Glomerular endothelial cell (primary cell): ENCODE measurements at places on chromosomes 1 and 21.

DNA sequence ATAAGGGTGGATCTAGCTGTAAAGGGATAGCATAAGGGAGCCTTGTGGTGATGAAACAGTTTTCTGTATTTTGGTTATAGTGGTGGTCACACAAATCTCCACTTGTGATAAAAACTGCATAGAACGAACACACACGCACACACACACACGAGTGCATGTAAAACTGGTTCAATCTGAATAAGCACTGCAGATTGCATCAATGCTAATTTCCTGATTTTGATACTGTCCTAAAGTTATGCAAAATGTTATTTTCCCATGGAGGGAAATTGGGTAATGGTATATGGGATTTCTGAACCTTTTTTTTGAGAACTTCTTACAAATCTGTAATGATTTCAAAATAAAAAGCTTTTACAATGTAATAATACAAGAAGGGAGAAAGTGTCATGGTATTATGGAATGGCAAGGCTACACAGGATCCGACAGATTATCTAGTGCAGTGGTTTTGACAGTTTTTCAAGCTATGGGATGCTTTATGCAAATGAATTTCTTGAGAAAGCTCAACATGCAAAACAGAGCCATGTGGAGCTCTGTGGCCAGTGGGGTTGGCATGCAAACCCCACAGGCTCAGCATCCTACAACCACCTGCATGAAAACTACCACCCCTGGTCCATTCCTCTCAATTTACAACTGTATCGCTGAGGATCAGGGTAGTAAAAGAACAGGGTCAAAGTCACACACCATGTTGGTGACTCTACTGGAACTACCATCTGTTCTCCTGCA, 18.8 kb downstream of the SLC41A1 start:
- no peak for DNase-seq

DNA sequence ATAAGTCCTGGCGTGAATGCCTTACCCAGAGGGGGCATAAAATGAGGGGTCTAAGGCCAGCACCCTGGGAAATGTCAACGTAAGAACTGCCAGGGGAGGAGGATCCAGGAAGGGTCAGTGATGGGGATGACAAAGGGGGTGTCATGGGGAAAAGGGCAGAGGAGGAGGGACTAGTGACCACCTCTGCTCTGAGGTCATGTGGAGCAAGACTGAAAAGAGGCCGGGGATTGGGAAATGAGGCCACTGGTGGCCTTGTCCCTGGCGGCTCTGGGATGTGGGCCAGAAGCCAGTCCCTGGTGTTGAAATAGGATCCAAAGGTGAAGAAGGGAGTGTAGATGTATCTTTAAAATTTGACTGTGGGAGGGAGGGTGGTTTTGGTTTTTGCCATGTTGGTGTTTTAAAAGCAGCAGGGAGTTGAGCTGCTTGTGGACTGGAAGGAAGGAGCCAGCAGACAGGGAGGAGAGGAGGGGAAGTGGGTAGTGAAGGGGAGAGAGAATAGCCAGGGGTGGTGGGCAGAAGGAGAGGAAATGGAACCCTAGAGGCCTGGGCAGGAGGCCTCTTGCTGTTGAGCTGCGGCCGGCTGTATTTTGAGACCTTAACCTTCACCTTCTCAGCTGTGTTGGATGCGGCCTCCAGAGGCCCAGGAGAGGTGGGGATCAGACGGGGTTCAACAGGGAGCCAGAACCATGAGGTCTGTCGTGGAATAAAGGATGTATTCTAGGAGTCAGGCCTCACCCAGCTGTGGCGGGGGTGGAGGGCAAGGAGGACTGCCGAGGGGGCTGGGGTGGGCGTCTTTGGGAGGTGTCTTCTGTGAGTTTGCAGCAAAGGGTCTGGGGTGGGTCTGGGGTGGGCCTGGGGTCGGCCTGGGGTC, 92.5 kb downstream of the DHRS3 start:
- no peak for DNase-seq

- DNase-seq: no peak
Measured at GRCh38 chr1:52636721-52637695, 4.0 kb downstream of the SHISAL2A start.

GRCh38 chr21:45032977-45033710, 41.2 kb upstream of the ADARB1 start:
- no peak for DNase-seq

DNA sequence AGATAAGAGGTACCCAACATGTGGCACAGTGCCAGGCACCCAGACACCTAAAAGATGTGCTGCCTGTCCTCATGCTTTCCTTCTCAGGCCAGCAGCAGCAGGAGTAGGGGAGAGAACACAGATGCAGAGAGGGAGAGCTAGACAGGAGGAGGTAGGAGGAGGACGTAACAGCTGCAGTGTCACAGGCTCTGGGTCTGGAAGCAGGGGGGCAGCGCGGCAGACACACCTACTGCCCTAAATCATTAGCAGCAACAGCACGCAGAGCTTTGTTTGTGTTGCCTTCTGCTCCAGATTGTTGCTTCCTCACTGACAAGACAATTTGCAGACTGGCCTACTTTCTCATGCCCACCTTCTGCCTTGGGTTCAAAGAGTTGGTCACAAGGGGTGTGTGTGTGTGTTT, 196.7 kb upstream of the DAB1 start:
- DNase-seq: no peak

GRCh38 chr1:24541711-24542346, 14.1 kb upstream of the NCMAP start:
- no peak for DNase-seq

DNA sequence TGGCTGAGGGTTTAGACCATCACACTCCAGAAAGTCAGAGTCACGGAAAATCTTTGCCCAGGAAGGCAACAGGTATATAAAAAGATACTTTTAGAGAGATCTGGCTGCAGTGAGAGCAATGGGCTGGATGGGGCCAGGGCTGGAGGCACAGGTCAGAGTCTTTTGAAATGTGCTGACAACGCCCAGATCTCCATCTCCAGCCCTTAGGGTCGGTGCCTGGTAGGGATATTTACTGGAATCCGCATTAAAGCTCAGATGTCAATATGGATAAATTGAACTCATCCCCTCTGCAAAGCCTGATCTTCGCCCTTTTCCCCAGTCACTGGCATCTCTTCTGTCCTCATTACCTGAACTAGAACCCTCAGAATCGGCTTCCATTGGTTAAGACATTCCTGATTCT, 82.2 kb downstream of the BCAR3 start:
- DNase-seq: no peak

DNA sequence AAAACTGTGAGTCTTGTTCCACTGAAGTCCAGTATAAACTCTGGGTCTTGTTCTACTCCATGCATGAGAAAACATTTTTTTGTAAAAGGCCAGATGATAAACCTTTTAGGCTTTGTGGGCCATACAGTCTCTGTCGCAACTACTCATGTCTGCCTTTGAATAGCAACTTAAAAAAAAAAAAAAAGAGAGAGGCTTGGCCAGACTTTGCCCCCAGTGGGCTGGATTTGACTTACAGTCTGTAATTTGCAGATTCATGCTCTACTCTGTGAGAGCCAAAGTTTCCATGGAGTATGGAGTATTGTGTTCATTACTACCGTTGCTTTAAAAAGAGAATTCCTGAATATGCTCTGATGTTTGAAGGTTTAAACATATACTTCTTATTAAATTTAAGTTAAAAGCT, 654.9 kb upstream of the PKN2 start:
- no peak for DNase-seq

DNA sequence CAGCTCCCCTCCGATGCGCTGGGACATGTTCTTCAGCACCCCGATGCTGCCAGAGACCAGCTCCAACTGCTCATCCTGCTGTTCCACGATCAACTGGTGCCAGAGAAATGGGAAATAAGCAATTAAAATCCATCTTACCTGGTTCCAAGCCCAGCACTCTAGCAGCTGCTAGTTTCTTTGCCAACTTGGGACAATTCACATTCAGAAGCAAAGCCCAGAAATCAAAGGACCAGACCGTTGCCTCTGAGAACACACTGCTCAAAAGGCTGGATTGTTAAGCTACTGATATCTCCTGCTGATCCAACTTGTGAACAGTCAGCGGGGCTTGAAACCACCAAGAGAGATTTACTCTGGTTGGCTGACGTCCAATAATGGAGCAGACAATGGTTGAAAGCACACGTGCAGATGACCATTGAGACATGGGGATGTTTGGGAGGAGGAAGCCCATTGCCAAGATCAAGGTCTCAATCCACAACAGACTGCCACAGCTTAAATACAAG, 34.4 kb downstream of the STX6 start:
- DNase-seq: no peak

- DNase-seq: peak; percentile 41
Measured at GRCh38 chr1:108828074-108828961, 28.6 kb downstream of the AKNAD1 start.

DNA sequence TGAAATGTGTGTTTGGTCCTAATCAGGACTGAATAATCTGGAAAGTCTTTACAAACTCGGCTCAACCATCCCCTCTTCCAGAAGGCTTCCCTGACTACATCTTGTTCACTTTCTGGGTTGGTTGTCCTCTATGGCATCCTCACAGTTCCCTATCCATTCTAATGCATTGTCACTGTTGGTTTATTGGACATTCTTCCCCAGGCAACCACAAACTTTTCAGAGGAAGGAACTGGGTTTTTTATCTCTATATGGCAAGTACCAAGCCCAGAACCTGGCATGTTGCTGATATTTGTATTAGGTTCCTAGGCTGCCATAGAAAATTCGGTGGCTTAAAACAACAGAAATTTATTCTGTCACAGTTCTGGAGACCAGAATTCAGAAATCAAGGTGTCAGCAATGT, 363.5 kb upstream of the ST6GALNAC5 start:
- DNase-seq: no peak

- DNase-seq: no peak
Measured at GRCh38 chr1:147099192-147099591, 73.1 kb downstream of the PRKAB2 start.

DNA sequence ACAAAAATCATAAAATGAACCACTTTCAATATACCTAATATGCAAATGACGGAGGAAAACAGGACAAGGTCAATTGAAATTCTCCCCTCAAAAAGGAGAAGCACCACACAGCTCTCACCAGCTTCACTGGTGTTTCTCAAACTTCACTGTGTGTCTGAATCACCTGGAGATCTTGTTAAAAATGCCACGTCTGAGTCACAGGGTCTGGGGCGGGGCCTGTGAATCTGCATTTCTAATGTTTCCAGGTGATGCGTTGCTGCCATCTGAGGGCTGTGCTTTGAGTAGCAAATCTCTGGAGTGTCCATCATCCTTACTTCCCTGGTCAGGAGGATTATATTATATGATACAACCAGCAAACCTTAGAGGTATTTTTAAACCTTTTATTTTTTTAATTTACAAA, 9.0 kb downstream of the CLDN19 start:
- DNase-seq: no peak

DNA sequence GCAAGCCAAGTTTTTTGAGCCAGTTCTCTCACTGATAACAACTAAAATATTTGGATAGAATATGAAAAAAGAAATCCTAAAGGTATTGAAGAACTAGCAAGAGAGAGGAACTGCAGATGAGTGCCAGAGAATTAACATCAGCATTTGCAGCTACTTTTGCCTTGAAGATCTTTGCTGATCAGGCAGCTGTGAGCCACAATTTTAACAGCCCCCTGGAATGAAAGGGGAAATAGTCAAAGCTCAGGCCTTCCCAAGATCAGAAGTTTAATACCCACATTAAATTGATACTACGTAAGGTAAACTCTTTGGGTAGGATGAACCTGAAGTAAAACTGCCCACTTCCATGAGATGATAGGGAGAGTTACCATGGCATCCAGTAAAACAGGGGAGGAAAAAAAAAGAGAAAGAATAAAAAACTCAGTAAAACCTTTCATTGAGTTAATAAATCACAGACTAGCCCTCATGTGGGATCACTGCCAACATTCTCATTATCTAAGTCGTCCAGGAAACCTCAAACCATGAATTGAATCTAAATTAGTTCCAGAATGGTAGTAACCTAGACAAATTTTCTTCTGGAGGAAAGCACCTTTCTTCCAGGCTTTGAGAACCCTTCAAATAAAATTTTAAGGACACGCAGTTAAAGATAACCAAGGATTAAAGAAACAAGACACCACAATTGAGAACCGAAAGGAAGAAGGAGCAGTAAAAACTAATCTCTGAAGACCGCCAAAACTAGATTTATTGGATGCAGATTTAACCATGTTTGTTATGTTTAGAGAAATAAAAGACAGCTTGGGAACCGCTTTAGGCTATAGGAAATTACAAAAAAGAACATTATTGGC, 28.3 kb downstream of the SCP2 start:
- DNase-seq: no peak

GRCh38 chr1:185672719-185673360, 61.4 kb upstream of the HMCN1 start:
- no peak for DNase-seq

DNA sequence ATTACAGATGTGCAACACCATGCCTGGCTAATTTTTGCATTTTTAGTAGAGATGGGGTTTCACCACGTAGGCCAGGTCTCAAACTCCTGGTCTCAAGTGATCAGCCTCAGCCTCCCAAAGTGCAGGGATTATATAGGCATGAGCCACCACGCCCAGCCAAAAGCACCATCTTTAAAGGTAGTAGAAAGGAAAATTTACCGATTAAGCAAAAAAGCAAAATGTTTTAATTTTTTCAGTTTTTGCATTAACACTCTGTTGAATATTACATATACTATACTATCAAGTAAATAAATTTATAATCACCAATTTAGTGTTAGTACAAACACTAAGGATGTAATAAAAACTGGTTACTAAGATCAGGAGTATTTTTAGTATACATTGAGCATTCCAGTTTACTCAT, 20.6 kb downstream of the RC3H1 start:
- DNase-seq: no peak

GRCh38 chr1:29478879-29479278, 242.6 kb downstream of the PTPRU start:
- DNase-seq: no peak

- no peak for DNase-seq
Measured at GRCh38 chr1:61612602-61613001, 112.3 kb downstream of the TM2D1 start.

DNA sequence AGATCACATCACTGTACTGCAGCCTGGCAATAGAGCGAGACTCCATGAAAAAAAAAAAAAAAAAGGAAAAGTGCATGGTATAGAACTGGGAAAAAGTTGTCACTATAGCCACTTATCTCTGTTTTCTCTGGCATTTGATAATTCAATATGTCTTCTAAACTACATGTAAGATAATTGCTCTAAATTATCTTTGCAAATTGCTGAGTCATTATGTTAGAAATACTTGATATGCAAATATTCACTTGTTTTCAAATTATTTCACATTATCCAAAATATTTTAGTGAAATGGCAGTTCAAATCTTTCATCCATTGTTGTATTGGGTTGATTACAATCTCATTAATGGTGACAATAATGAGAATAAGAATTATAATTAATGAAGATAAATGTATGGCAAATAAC, 1455.1 kb downstream of the KCNT2 start:
- DNase-seq: no peak

DNA sequence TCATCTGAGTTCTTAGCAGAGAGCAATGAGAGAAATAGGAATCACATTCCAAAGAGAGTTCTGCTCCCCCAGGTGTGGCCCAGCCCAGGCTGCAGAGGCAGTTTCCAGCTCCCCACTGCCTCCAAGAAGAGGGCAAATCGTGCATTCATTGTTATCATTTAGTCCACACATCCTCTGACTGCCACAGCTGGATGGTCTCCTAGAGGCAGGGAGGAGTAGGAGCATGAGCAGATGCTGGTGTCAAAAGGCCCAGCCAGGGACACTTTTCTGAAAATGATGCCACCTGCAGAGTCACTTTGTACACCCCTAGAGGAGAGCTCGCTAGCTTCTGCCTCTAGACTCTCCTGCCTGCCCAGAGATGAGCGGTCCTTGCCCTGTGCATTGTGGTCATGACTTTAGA, 33.6 kb upstream of the GNPAT start:
- no peak for DNase-seq
